ENCODE measurements at places on chromosomes 3 and 15. TPM values are rescaled to one million over a fixed set of nuclear protein-coding genes. Genes with fewer than 3 reads are reported as not detected.

LTK gene
- total RNA-seq, result 0.18 TPM

GOLGA6L7 gene
- not detected for total RNA-seq

LRRN1 gene
- not detected for total RNA-seq

FAM107A gene
- 9.6 TPM for total RNA-seq

IFT57 gene
- total RNA-seq, result 41.7 TPM

REC114 gene
- not detected for total RNA-seq

Measured in pulmonary artery endothelial cell (primary cell).